ENCODE measurements at places on chromosomes 7 and 10. TPM values are rescaled to one million over a fixed set of nuclear protein-coding genes. Genes with fewer than 3 reads are reported as not detected.

CHRM2 gene
- total RNA-seq = 16.0 TPM

PON1 gene
- not detected for total RNA-seq

PRSS37 gene
- total RNA-seq = not detected

PNLIPRP2 gene
- not detected for total RNA-seq

KCP gene
- 0.66 TPM for total RNA-seq

NPSR1 gene
- not detected for total RNA-seq

- DNase-seq = no peak
These were observed 36.5 kb upstream of the AP5Z1 start for GRCh38 chr7:4738711-4739527.

DNA sequence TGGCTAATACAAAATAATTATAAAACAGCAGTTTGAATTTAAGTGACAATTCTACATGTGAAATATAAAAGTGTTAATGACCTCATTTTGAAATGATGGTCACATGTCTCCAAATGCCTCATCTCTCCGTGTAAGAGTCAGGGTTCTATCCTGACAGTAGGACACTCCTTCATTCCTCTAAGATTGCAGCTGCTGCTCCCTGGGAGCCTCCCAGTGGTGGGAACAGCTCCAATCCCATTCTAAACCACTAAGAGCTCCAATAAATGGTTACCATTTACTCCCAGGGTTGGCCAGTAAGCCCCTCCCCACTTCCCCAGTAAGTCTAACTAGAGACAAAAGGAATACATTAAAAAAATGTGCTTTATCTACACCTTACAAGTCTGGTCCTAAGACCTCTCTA lies 344.6 kb upstream of the AOAH start:
- no peak for DNase-seq

GRCh38 chr10:60147576-60148265 lies 241.4 kb upstream of the CCDC6 start:
- no peak for DNase-seq

- no peak for DNase-seq
These were observed 213.1 kb downstream of the PHTF2 start for GRCh38 chr7:78011642-78012041.

DNA sequence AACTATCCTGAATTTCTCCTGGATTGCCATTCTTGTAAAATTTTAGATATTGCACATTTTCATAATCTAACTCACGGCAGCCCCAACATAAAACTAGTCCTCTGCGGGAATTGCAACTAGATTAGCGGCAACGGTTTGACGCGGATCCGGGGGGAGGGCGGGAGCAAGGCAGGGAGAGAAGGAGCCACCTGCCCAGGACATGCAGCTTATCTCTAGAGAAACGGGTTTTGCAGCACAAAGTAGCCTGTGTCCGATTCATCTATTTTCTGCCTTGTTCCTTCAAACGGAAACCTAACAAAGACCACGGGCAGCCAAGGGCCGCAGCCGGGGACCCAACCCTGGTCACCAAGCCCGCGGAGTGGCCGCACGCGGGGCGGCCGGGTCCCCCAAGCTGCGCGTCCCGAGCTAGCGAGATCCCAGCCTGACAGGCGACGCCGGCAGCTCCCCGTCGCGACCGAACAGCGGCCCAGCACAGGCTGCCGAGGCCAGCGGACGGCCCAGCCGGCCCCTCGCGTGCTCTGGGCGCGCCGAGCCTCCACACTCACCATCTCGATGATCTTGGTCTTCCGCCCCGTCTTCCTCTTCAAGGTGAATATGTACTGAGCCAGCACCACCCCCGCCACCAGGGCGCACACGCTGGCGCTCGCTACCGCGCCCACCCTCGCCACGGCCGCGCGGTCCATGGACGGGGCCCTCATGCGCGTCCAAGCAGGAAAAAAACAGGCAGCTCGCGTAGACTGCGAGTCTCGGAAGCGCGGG lies at the start of gene NT5C3A:
Gene NT5C3A (minus strand): TSS at position 754 of the 759 bp plus-strand sequence. CDS start 71 bp downstream, at position 683.
- no peak for DNase-seq
